Epithelial cell of proximal tubule (primary cell): ENCODE measurements at places on chromosomes 11 and 22. TPM values are rescaled to one million over a fixed set of nuclear protein-coding genes. Genes with fewer than 3 reads are reported as not detected.
A peak's percentile ranks its signal among the peaks of the same experiment; 100 is the strongest.

DNA sequence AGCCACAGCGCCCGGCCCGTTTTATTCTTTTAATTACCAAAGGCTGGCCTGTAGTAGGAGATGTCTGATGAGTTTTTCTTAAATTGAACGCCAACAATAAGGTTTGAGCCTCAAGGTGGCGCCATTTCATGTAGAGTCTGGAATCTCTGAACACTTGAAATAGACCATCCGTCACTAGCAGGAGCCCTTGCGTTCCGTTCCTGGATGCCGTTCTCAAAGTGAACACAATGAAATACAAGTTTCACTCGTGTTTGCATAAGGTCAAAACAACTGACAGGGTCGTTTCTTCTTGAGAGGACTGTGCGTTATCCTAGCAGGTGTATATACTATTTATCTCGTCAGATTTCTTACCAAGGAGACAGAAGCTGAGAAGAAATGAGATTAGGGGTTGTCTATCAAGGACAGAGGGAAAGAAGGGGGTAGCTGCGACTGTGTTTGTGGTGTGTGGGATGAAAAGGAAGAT, 18.7 kb upstream of the SCGB1D1 start:
- DNase-seq, result peak; percentile 56

The RIBC2 gene
- total RNA-seq, result 0.69 and 2.7 TPM in 2 replicates

GRCh38 chr11:7222619-7223018, 29.1 kb upstream of the SYT9 start:
- DNase-seq, result no peak

The IGSF22 gene
- total RNA-seq, result 0.06 and 0.14 TPM in 2 replicates

The FAT3 gene
- 0.80 and 1.2 TPM in 2 replicates for total RNA-seq

GRCh38 chr11:105023003-105023402, at the start of gene CASP5:
TSS of gene CASP5 (minus strand) at chr11:105023168. CDS start at chr11:105023136, 32 bp downstream.
- DNase-seq, result no peak

The SEC14L3 gene
- not detected in 2 replicates for total RNA-seq
